ENCODE measurements at places on chromosomes 11 and 22.

DNA sequence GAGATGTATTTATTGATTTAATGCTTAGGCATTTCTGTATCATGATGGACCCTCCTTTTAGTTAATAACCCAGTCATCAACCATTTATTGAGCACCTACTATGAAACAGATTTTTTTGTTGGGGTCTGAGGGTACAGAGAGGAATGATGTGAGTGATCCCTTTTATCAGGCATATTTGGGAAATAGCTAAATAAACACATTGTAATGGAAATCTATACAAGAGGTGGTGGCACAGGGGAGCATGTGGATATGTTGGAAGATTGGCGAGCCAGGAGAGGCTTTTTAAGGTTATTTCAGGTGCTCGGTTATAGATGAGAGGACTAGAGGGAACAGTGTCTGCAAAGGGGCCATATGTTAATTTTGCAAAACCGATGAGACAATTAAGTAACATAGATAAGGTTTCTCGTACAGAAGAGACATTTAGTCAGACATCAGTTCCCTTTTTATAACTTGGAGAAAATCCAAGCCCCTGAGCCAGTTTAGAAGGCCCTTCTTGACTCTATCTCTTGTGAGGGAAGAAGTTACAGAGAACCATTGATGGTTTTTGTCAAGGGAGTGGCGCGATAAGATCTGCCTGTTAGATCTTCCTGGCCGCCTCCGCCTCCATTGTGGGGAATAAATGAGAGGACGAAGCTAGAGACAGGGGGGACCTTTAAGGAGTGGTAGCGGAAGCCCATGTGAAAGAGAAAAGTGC is 2.0 kb downstream of the ATXN10 start:
- DNase-seq, result no peak

GRCh38 chr11:86673872-86674750 is 1.7 kb upstream of the ME3 start:
- no peak for DNase-seq

DNA sequence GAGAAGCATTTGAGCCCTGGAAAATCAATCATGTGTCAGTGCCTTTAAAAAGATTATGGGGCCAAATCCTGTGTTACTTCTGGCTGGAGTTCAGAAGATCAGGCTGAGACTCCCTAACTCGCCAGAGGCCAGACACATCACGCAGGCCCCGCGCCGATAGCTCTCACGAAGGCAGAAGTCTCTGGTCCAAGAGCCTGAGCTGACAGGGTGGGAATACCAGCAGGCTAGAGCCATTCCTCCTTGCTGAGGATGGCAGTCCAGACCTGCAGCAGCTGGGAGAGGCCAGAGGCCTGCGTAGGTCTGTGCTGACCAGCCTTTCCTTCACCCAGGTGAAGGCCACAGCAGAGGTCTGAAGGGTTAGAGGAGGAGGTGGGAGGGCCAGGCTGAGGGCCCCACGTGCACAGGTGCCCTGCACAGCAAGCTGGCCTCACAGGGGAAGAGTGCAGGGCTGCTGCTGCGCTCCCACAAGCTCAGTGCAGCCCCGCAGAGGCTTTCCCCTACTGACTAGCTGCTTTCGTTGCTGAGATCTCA is 52.9 kb downstream of the ST14 start:
- no peak for DNase-seq

GRCh38 chr11:2074266-2074825 is 64.8 kb downstream of the IGF2 start:
- peak; percentile 50 for DNase-seq

DNA sequence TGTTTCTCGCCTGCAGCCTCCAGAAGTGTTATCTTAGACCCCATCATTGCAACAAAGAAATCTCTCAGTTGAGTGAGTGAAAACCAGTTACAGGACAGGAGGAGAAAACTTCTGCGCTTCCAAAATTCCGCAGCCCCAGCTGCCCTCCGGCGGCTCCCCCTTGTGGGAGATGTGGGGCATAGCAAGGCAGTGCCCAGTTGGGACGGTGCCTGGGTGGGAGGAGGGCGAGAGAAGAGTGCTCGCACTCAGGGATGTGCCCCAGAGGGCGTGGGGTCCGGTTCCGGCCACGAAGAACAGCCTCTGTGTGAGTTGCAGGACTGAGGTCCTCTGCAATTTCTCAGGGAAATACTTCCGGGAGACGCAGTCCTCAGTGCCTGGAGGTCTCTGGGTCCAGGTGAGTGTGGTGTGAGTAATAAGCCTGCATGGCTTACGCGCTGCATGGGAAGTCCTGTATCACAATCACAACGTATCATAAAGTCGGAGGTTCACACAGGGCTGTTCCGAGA is 87.0 kb upstream of the BLID start:
- peak; percentile 79 for DNase-seq

DNA sequence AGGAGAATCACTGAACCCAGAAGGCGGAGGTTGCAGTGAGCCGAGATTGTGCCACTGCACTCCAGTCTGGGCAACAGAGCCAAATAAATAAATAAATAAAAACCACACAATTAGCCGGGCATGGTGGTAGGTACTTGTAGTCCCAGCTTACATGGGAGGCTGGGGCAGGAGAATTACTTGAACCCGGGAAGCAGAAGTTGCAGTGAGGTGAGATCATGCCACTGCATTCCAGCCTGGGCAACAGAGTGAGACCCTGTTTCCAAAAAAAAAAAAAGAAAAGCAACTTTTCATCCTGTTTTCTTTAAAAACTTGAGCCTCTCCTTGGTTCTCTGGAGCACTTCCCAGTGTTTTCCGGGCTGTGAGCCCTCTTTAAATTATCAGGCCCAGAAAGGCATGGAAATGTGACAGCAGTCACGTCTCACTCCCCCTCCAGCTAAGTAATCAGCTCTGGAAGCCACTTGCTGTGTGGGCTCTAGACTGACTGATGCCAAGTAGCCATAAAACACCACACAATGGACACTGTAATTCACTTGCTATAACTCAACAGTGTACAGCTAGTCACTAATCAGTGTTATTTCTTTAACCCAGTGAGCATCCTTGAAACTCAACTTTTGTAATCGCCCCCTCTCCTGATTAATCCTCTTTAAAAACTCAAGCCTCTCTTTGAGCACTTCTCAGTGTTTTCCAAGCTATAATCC is 13.0 kb upstream of the MCHR1 start:
- DNase-seq, result no peak

GRCh38 chr11:110716361-110716760 is 4.1 kb upstream of the ARHGAP20 start:
- peak; percentile 19 for DNase-seq

- peak; percentile 97 for DNase-seq
Measured at GRCh38 chr11:131041331-131042040, 125.2 kb upstream of the SNX19 start.

GRCh38 chr11:83159902-83160865 is 3.3 kb downstream of the PCF11 start:
- peak; percentile 95 for DNase-seq

- DNase-seq, result no peak
Measured at GRCh38 chr22:38027487-38027886, 29.7 kb upstream of the PICK1 start.

DNA sequence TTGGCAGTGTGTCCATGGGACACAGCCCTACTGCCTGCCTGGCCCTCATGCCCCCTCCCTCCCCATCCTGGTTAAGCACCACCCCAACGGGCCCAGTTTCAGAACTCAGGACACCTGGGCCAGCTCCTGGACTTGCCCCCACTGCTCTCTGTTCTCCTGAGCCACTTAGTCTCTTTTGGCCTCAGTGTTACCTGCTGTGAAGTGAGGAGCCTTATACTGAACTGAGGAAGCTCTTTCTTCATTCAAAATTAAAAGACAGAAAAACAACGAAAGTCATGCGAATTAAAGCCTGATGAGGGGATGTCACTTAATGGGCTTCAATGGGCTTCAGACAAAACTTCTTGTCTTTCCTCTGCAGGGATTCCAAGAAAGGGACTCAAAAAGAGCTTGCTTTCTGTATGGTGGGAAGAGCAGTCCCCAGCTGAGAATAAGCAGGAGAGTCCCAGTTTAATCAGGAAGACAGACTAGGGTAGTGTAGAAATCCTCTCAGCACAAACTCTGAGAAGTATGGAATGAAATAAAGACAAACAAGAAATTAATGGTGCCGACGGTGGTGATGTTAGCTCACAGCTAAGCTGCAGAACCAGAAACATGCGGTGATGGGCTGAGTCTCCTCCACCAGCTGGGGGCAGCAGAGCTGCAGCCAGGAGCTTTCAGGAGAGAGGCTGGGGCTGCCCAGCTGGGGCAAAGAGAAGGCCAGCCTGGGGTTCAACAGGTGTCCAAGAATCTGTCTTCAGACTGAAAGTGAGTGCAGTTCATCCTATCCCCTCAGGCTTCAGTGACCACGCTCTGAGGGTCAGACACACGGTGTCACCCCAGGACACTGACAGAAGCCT is 101.0 kb downstream of the GGTLC2 start:
- peak; percentile 33 for DNase-seq

DNA sequence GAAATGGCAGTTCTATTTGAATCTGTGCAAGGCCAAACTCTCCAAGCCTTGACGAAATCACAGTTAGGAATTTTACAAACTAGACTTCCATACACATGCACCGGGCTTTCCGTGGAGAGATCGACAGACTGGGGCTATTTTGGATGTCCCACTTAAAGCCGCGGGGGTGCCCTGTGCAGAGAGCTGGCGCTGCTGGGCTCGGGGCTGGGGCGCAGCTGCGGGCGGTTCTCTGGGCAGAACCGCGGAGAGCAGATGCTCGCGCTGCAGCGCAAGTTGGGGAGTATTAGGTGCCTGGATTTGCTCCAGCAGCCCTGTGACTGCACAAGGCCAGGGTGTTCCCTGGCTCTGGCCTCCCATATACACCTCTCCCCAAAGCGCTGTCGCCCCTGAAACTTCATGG is 67.2 kb downstream of the SPATA19 start:
- DNase-seq, result no peak

GRCh38 chr11:114348200-114349191 is 51.8 kb downstream of the C11orf71 start:
- DNase-seq, result peak; percentile 82

Measured in epithelial cell of esophagus (primary cell).